Activated T-helper 2 cell treated with anti-CD3 and anti-CD28 coated beads, Interferon-gamma antibody, Interleukin-2, Interleukin-4, amounts not matched to agents 10 μg/mL and 5 μg/mL and 100 μg/mL, durations not matched to agents 14 hours and 24 hours and 36 hours (primary cell): ENCODE measurements at places on chromosomes 4 and X.

DNA sequence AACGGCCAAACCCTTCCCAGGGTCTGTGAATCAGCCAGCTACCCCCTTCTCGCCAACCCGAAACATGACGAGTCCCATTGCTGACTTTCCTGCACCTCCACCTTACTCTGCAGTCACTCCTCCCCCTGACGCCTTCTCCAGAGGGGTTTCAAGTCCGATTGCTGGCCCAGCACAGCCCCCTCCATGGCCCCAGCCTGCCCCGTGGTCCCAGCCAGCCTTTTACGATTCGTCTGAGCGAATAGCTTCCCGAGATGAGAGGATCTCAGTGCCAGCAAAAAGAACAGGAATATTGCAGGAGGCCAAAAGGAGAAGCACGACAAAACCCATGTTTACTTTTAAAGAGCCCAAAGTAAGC, 105.1 kb upstream of the MYOZ2 start:
- no peaks in the 10 kb centered on the region for H3K36me3 ChIP-seq
- H3K27ac ChIP-seq = no peak overlapping the region
- peaks cover 10% of the 10 kb centered on the region for H3K27me3 ChIP-seq
- no peak for DNase-seq

- H3K27me3 ChIP-seq = peaks cover 37% of the 10 kb centered on the region
- no peak overlapping the region for H3K4me3 ChIP-seq
- no peaks in the 10 kb centered on the region for H3K36me3 ChIP-seq
Observed at GRCh38 chr4:90128961-90129495, 1.8 kb downstream of the CCSER1 start.

GRCh38 chr4:8355306-8355705, 85.2 kb downstream of the ACOX3 start:
- no peak overlapping the region for H3K4me3 ChIP-seq
- H3K36me3 ChIP-seq = no peaks in the 10 kb centered on the region
- H3K4me1 ChIP-seq = no peaks in the 10 kb centered on the region
- H3K27ac ChIP-seq = no peak overlapping the region
- no peak for DNase-seq

GRCh38 chr4:34293459-34293858, 1950.9 kb downstream of the ARAP2 start:
- no peaks in the 10 kb centered on the region for H3K36me3 ChIP-seq
- H3K4me1 ChIP-seq = no peaks in the 10 kb centered on the region
- H3K27me3 ChIP-seq = no peaks in the 10 kb centered on the region

DNA sequence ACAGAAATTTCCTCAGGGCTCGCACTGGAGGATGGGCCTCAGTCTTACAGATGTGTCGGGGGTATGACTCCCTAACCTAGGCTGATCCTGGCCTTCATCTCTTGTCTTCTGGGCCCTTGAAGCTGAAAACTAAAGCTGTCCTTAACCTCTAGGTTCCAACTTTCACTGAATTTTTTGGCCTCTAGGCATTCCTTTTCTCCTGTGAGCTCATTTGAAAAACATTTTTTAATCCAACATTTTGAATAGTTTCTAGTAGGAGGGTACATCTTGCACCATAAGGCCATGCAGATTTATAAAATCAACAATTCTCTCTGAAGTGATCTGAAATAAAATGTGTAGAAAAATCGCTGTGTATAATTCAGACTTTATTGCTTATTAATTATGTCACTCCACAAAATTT, 19.7 kb downstream of the RWDD4 start:
- H3K27ac ChIP-seq = no peak overlapping the region
- peaks cover 18% of the 10 kb centered on the region for H3K36me3 ChIP-seq
- H3K4me1 ChIP-seq = peaks cover 8% of the 10 kb centered on the region
- H3K4me3 ChIP-seq = no peak overlapping the region

DNA sequence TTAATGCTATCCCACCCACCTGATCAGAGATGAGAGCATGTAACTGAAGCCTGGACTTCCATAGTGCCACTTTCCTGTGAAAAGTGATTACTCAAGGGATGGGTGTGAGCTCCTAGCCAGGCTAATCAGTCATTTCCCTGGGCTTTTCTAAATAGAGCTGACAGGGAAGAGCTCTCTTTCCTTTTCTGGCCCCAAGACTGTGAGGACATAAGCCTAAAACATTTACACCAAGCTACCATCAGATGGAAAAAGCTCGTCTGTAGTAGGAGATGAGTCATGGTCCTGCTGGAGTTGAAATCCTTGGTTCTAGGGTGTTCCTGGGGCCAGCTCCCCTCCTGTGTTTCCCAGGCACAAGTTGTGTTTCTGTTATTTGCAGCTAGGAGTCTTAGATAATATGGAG, 52.4 kb upstream of the NDP start:
- H3K4me3 ChIP-seq = no peak overlapping the region
- H3K36me3 ChIP-seq = no peaks in the 10 kb centered on the region
- H3K27me3 ChIP-seq = no peaks in the 10 kb centered on the region
- H3K4me1 ChIP-seq = peaks cover 6% of the 10 kb centered on the region

DNA sequence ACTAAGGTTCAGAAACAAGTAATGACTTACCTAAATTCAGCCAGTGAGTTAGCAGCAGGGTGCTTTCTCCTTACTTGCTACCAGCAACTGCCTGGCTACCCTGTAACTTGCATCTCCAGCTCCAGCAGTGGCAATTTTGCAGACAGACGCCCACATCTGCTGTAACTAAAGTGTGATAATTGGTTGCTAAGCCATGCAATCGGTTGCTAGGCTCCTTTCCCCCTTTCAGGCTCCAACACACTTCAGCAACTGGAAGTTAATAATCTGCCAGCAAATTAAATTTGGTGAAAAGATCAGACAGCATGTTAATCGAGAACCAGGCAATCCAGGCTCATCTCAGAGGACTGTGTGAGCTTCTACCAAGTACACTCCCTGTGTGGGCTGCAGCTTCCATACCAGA, 24.2 kb upstream of the ARHGEF9 start:
- no peak overlapping the region for H3K4me3 ChIP-seq
- no peak overlapping the region for H3K27ac ChIP-seq
- H3K27me3 ChIP-seq = no peaks in the 10 kb centered on the region
- H3K36me3 ChIP-seq = no peaks in the 10 kb centered on the region
- H3K4me1 ChIP-seq = no peaks in the 10 kb centered on the region

DNA sequence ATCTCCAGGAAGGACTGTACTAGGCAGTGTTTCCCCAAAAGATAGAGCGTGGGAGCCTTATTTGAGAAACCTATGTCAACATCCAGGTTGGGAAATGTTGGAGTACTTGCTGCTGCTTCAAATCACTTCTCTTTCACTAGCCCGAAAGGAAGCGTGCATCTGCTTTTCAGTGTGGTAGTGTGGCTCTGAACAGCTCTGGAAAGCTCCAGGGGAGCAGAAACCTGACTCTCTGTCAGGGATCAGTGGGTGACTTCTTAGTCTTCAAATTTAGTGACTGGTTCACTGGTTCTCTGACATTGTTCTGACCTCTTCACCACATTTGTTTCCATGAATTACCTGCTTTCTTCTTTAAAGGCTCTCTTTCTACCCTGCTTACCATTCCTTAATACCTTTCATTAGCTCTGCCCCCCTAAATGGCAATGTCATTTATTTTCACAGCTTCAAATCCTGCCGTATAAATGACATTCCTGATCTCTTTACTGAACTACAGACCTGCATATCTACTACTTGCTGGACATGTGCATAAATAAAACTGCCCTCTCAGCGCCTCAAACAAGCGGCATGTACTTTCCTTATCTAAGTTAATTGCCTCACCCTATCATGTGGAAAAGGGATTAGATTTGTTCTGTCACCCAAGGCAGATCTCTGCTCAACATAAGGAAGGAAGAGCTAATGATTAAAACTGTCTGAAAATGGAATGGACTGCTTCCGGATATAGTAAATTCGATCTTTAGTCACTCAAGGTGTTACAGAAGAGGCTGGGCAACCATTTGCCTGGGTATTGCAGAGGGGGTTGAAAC, 37.0 kb downstream of the DLG3 start:
- H3K4me1 ChIP-seq = peaks cover 7% of the 10 kb centered on the region
- no peak for DNase-seq
- no peak overlapping the region for H3K27ac ChIP-seq
- no peak overlapping the region for H3K4me3 ChIP-seq

DNA sequence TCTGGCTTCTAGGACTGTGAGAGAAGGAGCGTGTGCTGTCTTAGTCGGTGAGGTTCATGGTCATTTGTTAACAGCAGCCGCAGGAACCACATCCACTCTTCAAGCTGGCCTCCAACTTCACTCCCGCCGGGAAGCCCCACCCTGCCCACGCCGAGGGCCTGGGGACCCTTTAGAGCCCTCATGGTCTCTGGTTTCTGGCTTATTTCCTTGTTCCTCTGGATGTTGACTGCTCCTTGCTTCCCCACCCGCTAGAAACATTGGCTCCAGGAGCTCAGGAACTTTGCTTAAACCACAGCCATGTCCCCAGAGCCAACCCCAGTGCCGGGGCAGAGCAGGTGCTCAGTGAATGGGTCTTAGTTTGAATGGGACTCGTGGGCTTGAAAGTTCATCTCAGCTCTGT, 40.8 kb downstream of the HTRA3 start:
- H3K36me3 ChIP-seq = no peaks in the 10 kb centered on the region
- no peaks in the 10 kb centered on the region for H3K4me1 ChIP-seq
- H3K4me3 ChIP-seq = no peak overlapping the region
- no peak overlapping the region for H3K27ac ChIP-seq

- H3K4me3 ChIP-seq = no peak overlapping the region
- DNase-seq = no peak
- no peak overlapping the region for H3K27ac ChIP-seq
- H3K36me3 ChIP-seq = no peaks in the 10 kb centered on the region
Observed at GRCh38 chrX:76064825-76065224, 108.0 kb upstream of the PBDC1 start.

- H3K4me1 ChIP-seq = no peaks in the 10 kb centered on the region
- no peak overlapping the region for H3K4me3 ChIP-seq
- H3K27ac ChIP-seq = no peak overlapping the region
- H3K27me3 ChIP-seq = peaks cover 2% of the 10 kb centered on the region
- DNase-seq = no peak
- H3K36me3 ChIP-seq = no peaks in the 10 kb centered on the region
Observed at GRCh38 chr4:147006229-147006628, 60.6 kb upstream of the TTC29 start.

DNA sequence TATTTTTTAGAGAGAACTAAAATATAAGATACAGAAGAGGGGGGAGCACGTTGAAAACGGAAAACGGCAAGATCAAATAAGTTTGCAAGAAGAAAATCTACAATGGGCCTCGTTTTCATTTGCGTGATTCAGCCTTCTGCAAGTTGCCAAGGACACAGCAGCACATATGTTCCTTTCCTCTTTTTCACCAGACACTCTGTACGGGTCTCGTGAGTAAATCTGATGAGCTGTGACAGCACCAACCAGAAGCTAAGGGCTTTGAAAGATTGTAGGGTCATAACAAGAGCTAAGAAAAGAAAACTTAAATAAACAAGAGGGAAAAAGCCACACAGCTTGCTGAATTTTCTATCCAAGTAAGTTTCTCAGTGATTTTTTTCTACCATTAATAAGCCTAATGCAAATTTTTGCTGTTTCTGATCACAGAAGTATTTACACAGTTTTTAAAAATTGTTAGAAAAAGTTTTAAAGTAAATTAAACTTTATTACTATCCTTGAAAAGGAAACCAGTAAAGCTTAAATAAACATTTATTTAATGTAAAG, 63.4 kb downstream of the SCML2 start:
- H3K36me3 ChIP-seq = no peaks in the 10 kb centered on the region
- H3K27ac ChIP-seq = no peak overlapping the region
- no peaks in the 10 kb centered on the region for H3K4me1 ChIP-seq
- no peak for DNase-seq

GRCh38 chr4:113707048-113707447, 54.5 kb downstream of the CAMK2D start:
- no peaks in the 10 kb centered on the region for H3K27me3 ChIP-seq
- H3K36me3 ChIP-seq = peaks cover 33% of the 10 kb centered on the region
- H3K4me3 ChIP-seq = no peak overlapping the region
- no peak for DNase-seq
- H3K27ac ChIP-seq = no peak overlapping the region

GRCh38 chrX:48786341-48786800, at the start of gene GATA1:
Gene GATA1 (plus strand): TSS chrX:48786590. CDS start chrX:48791110, 4,520 bp downstream.
- H3K4me1 ChIP-seq = peaks cover 14% of the 10 kb centered on the region
- no peak for DNase-seq
- no peak within 1 kb of the TSS for H3K4me3 ChIP-seq

DNA sequence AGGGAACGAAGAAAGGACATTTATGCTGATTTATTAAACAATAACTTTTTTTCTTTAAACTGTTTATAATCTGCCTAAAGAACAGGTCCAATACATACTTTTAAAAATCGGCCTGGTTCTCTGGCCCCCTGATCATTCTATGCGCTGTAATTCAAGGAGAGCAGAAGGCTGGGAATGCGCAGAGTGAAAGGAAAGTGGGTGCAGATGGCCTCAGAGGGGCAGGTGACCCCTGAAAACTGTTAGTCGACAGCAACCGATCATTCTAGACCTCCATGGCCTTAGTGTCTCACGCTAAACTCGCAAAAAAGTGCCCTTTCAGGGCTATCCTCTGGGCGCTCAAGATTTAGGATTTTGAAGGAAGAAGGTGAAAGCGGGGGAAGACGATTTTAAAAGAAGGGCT, 2.2 kb downstream of the PDE5A start:
- peaks cover 13% of the 10 kb centered on the region for H3K4me1 ChIP-seq
- H3K27me3 ChIP-seq = peaks cover 51% of the 10 kb centered on the region
- no peaks in the 10 kb centered on the region for H3K36me3 ChIP-seq
- no peak overlapping the region for H3K27ac ChIP-seq
- no peak for DNase-seq

GRCh38 chrX:5681159-5681558, 547.5 kb downstream of the NLGN4X start:
- H3K4me3 ChIP-seq = no peak overlapping the region
- H3K36me3 ChIP-seq = no peaks in the 10 kb centered on the region
- no peaks in the 10 kb centered on the region for H3K27me3 ChIP-seq
- H3K4me1 ChIP-seq = no peaks in the 10 kb centered on the region
- DNase-seq = no peak

DNA sequence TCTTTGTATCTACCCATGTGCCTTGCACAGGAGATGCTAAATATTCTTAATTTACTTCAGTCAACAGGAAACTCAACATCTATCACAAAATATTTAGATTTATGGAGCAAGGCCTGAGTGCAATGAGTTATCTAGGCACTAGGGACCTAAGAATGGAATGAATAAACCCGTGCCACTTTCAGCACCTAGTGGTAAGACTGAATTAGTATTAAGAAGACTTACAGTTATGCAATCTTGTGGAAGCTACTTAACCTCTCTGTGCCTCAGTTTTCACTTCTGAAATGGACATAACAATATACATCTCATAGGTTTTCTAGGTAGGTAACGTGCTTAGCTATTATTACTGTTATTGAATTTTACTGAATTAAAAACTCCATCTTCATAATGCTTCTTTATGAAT, 144.6 kb upstream of the MAP3K15 start:
- H3K27me3 ChIP-seq = no peaks in the 10 kb centered on the region
- no peak overlapping the region for H3K4me3 ChIP-seq
- peaks cover 37% of the 10 kb centered on the region for H3K36me3 ChIP-seq

- no peaks in the 10 kb centered on the region for H3K4me1 ChIP-seq
- no peaks in the 10 kb centered on the region for H3K36me3 ChIP-seq
- no peak for DNase-seq
- H3K4me3 ChIP-seq = no peak overlapping the region
- H3K27ac ChIP-seq = no peak overlapping the region
- no peaks in the 10 kb centered on the region for H3K27me3 ChIP-seq
Observed at GRCh38 chr4:146975527-146975926, 29.9 kb upstream of the TTC29 start.
